ENCODE measurements at places on chromosomes 2 and 18.

DNA sequence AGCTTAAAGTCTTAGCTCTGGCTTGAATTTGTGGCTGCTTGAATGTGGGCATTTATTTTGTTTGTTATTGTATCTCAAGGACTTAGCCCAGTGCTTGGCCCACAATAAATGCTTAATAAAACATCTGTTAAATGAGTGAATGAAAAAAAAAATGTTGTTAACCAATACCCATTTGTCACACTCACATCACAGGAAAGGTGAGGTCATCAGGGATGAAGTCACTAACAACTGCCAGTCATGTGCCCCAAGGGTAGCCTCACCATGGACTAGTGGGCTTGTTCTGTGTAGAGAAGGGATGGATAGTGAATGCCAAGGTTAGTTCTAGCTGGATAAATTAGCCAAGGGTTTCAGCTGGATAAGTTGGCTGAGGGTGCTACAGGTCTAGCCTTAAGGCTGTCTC is 3.0 kb downstream of the NRBP1 start:
- DNase-seq, result peak; percentile 17

GRCh38 chr2:34652636-34653035 is 1053.5 kb upstream of the FAM98A start:
- DNase-seq, result peak; percentile 3

DNA sequence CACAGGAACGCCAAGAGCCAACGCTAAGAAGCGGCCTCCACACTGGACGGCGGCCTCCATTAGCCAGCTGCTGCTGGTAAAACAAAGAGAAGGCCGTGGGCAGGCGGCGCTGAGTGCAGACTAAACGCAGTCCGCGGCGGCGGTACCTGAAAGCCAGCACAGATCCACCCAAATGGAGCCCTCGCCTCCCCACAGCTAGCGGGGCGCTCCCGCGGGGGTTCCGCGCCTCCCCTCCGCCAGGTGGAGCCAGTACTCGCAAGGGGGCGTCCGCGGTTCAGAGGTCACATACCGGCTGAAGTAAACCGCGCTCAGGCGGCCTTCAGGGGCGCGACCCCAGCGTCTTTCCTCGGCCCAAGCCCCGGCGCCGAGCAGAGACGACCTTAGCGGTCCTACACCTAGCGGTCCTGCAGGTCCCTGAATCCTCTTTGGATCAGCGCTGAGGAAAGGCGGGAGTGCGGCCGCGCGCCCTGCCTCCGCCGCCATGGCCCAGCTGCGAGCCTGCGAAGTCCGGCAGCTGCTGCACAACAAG is 293.1 kb upstream of the ERBB4 start:
- DNase-seq, result no peak

GRCh38 chr2:138997856-138998517 is 217.8 kb upstream of the NXPH2 start:
- peak; percentile 82 for DNase-seq

GRCh38 chr2:65781756-65782155 is 349.4 kb upstream of the SPRED2 start:
- no peak for DNase-seq

DNA sequence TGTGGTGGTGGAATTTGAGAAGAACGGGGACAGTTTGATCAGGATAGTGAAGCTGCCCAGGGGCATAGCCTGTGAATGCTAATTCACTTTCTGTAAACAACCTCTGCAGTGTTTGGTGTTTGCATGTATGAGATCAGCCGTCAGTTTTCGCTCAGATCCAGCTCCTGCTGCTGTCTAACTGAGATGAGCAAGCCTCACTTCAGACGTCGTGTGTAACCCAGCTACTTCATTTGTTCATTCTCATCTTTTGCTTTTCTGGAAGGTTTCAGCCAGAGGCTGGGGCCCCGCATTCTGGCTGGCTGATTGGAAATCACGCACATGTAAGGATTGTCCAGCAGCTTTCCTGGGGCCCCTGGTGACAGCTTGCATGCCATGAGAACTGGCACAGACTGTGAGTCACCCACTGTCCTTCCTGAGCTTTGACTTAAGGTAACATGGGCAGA is 48.9 kb downstream of the LDLRAD4 start:
- peak; percentile 9 for DNase-seq

GRCh38 chr2:164943289-164943688 is 12.0 kb downstream of the SLC38A11 start:
- no peak for DNase-seq

DNA sequence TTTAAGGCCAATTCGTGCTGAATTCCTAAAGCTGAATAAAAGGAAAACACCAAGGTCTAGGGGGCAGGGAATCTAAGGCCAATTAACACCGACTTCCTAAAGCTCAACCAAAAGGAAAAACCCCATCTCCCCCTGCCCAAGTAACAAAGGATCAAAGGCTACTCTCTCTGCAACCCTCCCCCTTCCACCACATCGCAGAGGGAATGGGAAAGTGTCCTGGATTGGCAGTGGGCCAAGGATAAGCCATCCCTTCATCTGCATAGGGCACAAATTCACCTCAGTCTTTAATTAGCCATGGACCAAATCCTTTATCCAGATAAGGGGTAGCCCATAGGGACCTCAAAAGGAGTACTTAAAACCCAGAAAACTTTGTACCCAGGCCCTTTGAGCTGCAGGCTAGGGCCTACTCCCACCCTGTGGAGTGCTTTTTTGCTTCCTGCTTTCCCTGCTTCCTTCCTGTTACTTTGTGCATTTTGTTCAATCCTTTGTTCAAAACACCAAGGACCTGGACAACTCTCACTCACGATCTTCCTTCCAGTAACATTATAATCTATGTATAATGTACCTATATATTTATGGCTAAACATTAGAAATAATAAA is 2119.8 kb upstream of the CELF4 start:
- DNase-seq, result no peak

DNA sequence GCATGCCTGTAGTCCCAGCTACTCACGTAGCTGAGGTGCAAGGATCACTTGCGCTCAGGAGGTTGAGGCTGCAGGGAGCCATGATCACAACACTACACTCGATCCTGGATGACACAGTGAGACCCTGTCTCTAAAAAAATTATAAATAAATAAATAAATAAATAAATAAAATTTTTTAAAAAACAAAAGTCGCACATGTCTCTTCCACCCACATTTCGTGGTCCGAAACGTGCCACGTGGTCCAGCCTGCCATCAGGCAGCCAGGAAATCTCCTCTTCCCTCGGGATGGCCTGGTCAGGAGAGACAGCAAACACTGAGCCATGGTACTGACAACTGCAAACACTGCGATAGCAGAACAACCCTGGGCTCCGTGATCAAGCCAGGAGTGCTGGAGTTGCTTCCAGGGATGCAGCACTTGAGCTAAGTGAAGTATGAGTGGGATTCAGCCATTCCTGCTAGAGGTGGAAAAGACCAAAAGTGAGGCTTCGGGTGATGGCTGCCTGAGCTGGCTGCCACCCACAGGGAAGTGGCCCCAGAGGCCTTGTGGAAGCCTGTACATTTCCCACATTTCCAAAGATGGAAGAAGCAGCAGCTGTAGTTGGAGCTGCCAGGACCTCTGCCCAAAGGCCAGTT is 193.1 kb downstream of the SMAD2 start:
- no peak for DNase-seq

DNA sequence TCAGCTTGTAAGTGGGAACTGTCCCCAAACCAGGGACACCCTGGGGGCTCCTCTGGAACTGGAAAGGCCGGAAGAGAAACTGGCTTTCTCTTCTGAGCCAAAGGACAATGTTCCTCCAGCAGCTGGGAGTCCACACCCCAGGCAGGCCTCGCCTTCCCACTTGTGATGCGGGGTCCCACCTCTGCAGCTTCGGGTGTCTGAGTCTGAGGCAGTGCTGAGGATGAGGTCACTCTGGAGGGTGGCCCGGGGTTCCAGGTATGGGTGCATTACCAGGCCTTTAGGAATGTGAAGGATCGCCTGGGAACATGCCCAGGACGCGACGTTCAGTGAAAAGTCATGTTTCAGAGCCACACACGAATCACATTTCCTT is 18.2 kb upstream of the BOK start:
- DNase-seq, result no peak

DNA sequence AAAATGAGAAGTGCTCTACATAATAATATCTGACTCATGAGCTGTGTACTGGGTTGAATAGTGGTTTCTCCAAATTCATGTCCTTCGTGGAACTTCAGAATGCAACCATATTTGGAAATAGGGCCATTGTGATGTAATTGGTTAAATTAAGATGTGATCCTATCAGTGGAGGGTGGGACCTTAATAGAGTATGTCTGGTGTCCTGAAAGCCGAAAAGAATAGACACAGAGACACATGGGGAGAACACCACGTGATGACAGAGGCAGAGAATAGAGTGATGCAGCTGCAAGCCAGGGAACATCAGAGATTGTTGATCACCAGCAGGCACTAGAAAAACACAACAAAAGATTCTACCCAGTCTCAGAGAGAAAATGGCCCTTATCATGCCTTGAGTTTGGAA is 310.1 kb downstream of the EXOC6B start:
- DNase-seq, result peak; percentile 64

GRCh38 chr18:74463983-74464382 is 6.9 kb upstream of the DIPK1C start:
- no peak for DNase-seq

GRCh38 chr2:150569761-150570160 is 82.3 kb upstream of the RND3 start:
- DNase-seq, result no peak

DNA sequence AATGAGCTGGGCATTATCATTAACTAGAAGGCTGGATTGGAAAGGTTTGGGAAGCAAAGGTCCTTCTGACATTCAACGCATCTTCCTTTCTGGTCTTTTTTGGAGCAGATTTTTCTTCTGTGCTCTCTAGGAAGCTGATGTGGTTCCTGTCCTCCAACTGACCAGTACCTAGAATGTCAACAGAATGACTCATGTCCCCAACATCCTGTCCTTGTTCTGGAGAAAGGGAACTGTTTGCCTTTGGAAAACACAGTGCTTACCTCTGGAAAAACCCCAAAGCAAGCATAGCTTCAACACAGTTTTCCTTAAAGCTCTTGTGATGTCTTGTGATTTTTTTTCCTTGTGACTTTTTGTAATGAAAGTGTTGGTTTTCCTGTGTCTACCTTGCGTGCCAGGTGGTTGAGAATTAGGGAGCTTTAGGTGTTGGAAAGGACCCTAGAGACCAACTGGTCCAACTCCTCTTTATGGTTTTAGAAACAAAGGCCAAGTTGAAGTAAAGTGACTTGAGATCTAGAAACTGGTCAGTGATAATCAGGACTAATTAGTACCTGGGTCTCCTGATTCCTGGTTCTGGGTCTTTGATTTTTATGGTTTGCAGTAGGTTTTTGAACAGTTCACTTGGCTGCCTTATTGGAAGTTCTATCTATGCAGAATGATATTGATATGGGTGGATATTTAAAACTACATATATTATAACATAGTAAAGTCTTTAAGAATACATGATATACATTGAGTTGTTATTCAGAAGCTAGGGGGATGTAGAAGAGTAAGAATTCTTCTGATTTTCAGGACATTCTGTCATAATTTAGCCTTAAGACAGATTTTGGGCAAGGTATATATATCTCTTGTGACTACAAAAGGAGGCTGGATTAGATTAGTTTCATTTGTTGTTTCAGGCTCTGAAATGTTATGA is 70.5 kb downstream of the FMNL2 start:
- no peak for DNase-seq

GRCh38 chr2:118881490-118882129 is 34.2 kb upstream of the EN1 start:
- peak; percentile 36 for DNase-seq

DNA sequence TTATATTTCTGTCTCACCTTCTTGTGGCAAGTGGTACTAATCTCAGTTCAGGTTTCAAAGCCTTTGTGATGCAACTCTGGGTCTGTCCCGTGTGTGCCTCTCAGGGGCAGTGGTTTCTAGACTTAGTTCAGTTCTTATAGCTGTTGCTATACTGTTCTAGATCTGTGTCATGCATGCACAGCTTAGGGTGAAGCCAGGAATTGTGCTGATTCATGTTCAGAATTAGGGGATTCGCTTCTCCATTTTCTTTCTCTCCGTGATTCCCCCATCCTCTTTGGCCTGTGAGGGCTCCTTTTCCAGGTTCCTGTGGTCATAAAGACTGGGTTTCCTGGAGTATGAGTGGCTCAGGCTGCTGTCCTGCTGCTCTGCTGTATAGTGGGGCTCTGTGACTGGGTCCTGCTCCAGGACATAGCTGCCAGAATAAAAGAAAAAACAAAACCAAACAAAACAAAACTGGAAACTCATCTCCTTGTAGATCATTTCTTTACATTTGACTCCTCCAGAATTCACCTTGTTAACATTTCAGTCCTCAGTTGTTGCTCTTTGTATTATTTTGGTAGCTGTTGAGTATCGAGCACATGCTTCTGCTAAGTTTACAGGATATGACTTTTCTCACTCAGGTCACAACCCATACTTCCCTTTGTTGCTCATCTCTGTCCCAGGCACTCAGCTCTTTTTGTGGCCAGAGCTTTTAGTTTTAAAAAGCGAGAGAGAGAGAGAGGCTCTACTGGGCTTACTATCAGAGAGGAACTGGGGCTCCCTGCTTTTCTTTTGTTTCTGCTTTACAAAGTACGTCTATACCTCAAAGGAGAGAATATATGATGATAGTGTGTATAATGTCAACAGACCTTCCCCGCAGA is 34.2 kb downstream of the CERS6 start:
- DNase-seq, result peak; percentile 32

DNA sequence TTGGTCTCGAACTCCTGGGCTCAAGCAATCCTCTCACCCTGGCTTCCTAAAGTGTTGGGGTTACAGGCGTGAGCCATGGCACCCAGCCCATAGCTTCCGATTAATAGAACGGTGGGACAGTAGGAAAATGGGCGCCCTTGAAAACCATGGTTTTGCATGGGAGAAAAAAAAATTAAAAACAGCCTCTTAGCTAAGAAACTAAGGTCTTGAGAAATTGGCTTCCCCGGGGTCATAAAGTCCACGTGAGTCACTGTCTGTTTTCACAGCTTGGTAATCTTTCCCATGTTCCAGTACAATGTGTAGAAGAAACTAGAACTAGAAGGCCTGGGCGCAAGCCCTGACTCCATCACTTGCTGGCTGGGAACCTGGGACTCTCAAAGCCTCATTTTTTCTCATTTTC is 20.7 kb downstream of the B3GNT2 start:
- peak; percentile 73 for DNase-seq

DNA sequence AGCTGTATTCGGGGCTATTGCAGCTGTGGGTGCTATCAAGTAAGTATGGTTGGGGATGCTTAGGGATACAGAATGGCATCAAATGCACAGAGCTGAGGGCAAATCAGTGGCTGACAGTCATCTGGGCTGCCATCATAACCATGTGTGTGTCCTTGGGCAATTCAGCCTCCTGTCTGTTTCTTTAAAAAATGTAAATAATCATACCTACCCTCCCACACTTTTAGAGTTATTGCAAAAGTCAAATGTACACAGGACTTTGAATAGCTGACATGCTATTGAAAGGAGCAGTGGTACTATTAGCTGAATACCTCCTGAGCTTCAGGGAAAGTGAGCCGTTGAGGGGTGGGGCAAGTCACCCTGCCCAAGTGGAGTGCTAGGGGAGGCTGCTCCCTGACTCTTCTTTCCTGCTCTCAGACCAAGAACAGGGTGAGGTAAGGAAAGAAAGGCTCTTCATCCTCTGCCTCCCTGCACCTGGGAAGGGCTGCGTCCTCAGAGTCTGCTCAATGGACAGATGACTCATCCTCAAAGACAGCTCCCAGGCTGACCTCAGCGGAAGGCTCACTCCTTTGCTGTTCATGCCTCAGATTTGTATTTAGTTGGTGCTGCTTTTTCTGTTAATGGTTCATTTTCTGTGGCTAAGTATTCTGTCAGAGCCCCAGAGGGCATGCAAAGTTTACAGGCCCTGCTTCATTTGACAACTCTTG is 54.9 kb upstream of the BZW1 start:
- DNase-seq, result peak; percentile 62

- no peak for DNase-seq
Measured at GRCh38 chr2:44975571-44976450, 33.4 kb downstream of the SIX2 start.
